NCI-H2171 treated with DMSO at 0.1 percent for 48 hours (cell line): ENCODE measurements at places on chromosomes 1 and 21.
A peak's percentile ranks its signal among the peaks of the same experiment; 100 is the strongest.

DNA sequence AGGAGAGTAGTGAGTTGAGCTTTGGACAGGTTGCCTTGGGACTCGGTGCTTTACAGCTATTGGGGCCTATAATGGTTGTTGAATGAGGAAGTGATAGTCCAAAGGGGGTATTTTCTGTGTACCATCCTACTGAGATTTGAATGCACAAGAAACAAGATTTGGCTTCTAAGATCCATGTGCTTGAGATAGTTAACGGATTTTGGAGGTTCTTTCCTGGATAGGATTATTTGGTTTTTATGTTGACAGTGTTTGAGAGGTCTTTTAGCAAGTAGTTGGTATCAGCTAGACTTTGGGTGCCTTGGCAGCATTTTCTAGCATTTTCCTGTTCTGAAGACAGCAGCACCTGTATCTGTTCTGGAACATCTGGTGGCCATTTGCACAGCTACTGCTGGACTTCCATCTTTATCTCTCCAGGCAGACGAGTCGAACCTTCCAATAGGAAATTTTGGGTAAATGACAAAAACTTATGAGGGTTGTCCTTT, 3.6 kb upstream of the SCAF4 start:
- no peak for DNase-seq

DNA sequence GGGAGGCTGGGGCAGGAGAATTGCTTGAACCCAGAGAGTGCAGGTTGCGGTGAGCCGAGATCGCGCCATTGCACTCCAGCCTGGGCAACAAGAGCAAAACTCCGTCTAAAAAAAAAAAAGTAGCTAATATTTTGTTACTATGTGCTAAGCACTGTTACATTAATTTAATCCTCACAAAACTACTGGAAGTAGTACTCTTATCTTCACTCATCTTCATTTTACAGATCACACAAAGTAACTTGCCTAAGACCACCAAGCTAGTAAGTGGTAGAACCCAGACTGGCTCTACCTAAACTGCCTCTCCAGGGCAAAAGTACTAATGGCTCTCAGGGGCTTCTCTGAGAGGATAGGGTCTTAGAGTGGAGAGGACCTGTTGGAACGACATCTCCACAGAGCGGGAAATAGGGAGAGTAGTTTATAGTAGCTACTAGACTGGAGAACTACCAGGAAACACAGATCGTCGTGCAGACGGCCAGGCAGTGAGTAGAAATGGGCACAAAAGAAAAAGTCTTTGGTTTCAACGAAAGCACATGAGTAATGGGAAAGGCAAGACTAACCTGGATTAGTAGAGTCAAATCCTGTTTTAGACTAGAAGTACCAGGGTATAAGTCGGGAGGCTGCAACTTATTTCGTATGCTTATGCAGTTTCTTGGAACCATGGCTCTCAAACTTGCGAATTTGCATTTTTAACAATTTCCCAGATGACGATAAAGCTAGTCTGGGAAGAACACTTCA, 1.4 kb downstream of the CLCC1 start:
- DNase-seq: no peak

GRCh38 chr1:220369511-220369910, 97.3 kb upstream of the RAB3GAP2 start:
- no peak for DNase-seq

GRCh38 chr1:110495926-110496600, 22.9 kb downstream of the KCNA10 start:
- DNase-seq: peak; percentile 82

- no peak for DNase-seq
Observed at GRCh38 chr1:219067350-219067712, 106.3 kb upstream of the LYPLAL1 start.

DNA sequence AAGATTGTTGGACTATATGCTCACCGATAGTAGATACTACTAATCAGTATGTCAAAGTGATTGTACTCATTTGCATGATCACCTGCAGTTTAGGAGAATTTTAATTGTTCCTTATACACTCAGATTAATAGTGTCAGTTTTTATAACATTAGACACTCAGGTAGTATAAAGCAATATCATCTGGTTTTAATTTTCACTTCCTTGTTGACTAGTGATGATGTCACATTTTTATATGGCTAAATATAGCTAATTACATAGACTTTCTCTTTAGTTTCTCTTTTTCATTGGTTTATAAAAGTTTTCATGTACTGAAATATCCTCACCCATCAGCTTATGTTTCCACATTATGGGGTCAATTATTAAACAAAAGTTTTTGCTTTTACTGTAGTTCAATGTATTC, 1332.4 kb upstream of the ADGRL2 start:
- no peak for DNase-seq

GRCh38 chr1:244836135-244836521, 670 bp downstream of the COX20 start:
- DNase-seq: peak; percentile 70

DNA sequence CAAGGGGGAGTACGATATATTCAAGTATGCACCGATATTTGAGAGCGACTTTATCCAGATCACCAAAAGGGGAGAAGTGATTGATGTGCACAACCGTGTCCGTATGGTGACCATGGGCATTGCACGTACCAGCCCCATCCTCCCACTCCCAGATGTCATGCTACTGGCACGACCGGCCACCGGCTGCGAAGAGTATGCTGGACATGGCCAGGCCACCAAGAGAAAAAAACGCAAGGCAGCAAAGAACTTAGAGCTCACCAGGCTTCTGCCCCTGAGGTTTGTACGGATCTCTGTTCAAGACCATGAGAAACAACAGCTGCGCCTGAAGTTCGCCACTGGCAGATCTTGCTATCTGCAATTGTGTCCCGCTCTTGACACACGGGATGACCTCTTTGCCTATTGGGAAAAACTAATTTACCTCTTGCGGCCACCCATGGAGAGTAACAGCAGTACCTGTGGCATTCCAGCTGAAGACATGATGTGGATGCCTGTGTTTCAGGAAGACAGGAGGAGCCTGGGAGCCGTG, 16.5 kb downstream of the ATF3 start:
- DNase-seq: no peak

DNA sequence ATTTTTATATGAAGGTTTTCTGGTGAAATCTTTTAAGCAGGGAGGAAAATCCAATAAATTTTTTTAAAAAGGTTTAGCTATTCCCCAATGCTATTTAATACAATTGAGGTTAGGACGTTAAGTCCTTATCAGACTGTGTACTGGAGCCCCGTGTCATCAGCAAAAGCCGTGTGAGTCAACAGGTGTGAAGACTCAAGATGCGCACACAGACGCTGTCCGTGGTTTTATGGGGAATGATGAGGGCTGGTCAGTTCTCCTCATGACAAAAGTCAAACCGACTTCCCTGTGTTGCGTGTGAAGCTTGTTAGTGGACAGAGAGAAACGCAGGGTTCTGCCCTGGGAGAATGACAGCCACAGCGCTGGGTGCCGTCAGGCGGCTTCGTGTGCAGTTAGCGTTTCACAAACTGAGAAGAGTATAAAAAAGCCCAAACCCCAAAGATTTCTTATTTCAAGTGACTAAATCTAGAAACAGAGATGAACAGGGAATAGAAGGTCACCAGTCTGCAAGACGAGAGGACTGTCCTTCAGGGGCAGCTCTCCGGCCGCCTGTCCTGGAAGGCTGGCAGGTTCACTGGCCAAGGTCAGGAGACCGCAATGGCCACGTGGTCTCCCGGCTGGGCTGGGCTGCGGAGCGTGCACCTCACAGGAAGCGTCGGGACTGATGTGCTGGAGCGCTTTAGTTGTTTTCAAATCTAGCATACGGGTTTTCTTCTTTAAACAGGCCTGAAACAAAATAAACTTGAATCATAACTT, 22.4 kb downstream of the PTTG1IP start:
- DNase-seq: no peak

GRCh38 chr1:204889681-204890383, 19.2 kb downstream of the NFASC start:
- peak; percentile 88 for DNase-seq

DNA sequence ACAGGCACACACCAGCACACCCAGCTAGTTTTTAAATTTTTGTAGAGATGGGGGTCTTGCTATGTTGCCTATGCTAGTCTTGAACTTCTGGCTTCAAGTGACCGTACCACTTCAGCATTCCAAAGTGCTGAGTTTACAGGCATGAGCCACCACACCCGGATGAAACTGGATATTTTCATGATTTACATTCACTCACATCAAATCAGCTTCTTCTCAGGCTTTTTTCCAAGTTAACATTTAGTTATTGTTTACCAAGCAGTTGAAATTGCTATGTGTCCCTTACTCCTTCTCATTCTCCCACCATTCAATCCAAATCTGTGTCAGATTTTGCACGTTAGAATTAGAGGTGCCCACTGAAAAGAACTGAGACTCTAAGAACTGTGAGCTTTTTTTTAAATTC, 18.4 kb downstream of the RIT1 start:
- no peak for DNase-seq

DNA sequence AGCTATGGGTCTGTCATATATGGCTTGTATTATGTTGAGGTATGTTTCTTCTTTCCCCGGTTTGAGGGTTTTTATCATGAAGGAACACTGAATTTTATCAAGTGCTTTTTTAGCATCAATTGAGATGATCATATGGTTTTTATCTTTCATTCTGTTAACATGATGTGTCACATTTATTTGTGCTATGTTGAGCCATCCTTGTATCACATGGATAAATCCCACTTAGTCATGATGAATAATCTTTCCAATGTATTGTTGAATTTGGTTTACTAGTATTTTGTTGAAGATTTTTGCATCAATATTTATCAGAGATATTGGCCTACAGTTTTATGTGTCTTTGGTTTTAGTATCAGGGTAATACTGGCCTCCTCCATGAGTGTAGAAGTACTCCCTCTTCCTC, 61.7 kb downstream of the GPR137B start:
- DNase-seq: no peak

- DNase-seq: no peak
Observed at GRCh38 chr1:20846461-20847374, 59.6 kb upstream of the HP1BP3 start.

DNA sequence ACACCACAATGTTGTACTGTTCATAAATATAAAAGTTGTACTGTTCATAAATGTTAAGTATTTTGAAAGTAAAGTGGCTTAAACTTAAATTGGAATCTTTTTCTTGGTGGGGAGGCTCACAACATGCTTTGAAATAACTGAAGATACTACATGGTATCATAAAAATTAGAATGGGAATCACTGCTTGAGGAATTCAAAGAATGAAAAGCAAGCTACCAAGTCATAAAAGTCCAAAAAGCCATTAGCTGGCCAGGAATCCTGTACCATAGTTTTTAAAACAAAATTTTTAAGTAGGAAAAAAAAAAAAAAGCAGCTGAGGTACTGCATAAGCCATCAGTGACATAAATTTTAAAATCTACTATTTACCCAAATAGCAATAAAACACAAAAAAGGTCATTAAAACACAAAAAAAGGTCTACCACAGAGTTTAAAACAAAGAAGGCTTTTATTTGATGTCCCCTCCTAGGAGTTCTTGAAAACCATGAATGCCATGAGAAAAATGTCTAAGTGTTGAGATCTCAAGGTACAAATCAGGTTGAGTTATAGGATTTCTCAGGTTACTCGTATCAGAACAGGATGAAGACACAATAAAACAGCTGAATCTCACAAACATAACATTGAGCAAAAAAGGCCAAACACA, 8.6 kb downstream of the ZZZ3 start:
- DNase-seq: no peak

GRCh38 chr1:151621351-151621750, 9.5 kb downstream of the SNX27 start:
- no peak for DNase-seq

DNA sequence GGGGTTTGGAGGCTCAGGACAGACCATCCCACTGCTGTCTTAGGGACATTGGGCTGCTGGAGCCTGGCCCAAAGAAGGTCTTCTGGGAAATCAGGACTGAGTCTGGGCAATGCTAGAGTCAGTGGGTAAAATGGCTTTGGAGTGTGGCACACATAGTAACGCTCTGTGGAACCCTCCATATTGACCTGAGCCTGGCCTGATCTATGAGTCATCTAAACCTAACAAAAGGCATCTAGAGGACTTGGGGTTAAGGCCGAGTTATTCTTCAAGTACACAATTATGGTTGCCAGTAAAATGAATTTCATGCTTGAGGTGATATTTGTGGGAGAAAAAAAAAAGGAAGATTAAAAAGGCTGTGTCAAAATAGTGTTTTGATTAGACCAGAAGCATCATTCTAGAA, 77.7 kb downstream of the ST6GALNAC5 start:
- no peak for DNase-seq

DNA sequence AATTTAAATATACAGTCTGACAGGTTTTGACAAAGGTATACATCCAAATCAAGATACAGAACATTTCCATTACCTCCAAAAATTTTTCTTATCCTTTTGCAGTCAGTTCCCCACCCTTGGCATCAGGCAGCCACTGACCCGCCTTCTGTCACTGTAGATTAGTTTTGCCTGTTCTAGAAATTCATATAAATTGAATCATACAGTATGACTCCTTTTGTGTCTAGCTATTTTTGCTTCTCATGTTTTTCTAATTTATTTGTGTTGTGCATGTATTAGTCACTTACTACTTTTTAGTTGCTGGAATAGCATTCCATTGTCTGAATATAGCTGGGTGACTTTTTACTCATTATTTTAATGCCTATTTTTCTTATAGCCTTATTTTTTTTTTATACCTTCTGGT, 3.8 kb downstream of the UTP25 start:
- DNase-seq: no peak

DNA sequence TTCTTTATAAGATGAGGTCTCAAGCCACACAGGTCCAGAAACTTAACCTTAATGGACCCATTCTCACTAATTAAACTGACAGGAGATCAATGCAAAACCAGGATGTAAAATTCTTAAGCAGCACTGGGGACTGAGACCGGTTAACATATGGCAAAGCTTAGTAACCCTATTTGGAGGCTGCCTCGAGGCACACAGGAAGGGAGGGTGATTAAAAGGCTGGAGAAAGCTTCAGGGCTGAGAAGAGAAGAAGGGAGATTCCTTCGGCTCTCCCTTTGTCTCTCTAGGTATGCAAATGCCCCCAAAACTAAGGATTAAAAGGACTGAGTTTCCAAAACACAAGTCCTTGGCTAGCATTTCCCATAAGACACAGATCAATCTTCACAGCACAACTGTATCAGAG, 120.8 kb upstream of the DSCAM start:
- no peak for DNase-seq

GRCh38 chr1:206082831-206083695, 30.1 kb downstream of the RHEX start:
- no peak for DNase-seq

- no peak for DNase-seq
Observed at GRCh38 chr1:65321879-65322278, 12.5 kb downstream of the DNAJC6 start.

DNA sequence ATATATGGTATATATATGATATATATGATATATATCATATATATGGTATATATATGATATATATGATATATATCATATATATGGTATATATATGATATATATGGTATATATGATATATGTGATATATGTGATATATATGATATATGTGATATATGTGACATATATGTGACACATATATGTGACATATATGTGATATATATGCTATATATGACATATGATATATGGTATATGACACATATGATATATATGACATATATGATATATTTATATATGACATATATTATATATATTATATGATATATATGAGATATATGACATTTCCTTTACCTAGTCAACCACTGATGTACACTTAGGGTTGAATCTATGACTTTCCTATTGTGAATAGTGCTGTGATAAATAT, 36.1 kb upstream of the EEIG2 start:
- DNase-seq: no peak

- DNase-seq: no peak
Observed at GRCh38 chr1:59272507-59272906, 24.4 kb upstream of the FGGY start.

GRCh38 chr1:7561936-7562728, 209.0 kb upstream of the VAMP3 start:
- peak; percentile 67 for DNase-seq
